ENCODE measurements at places on chromosomes 12 and 14. TPM values are rescaled to one million over a fixed set of nuclear protein-coding genes. Genes with fewer than 3 reads are reported as not detected.
A peak's percentile ranks its signal among the peaks of the same experiment; 100 is the strongest.

GRCh38 chr14:90582166-90582565 is 185.3 kb downstream of the CALM1 start:
- no peaks in the 10 kb centered on the region for H3K27me3 ChIP-seq
- no peak overlapping the region for H3K27ac ChIP-seq
- H3K4me1 ChIP-seq = no peaks in the 10 kb centered on the region

The PRIMA1 gene
- total RNA-seq = 0.47 TPM

- DNase-seq = peak; percentile 48
- no peak overlapping the region for H3K27ac ChIP-seq
- no peaks in the 10 kb centered on the region for H3K4me1 ChIP-seq
- H3K4me3 ChIP-seq = no peak overlapping the region
Measured at GRCh38 chr12:129049917-129050316, 196.6 kb downstream of the GLT1D1 start.

The HCAR1 gene
- 0.55 TPM for total RNA-seq

The RNASE7 gene
- not detected for total RNA-seq

DNA sequence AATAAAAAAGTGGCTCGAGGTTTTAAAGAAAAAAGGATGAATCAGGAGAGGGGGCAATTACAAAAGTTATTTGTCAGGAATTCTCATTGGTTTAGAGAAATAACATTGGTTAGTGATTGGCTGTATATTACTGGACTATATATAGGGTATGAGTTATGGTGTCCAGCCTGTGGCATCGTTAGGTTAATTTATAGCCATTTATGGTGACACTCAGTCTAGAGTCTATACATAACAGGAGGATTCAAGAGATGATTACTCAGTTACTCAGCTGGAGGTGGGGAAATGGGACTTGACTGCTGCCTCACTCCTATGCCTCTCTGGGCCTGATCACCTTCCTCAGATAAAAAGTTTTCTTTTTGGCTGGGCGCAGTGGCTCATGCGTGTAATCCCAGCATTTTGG is 25.6 kb upstream of the NFYB start:
- H3K4me1 ChIP-seq = no peaks in the 10 kb centered on the region
- no peak overlapping the region for H3K27ac ChIP-seq
- H3K4me3 ChIP-seq = no peak overlapping the region
- DNase-seq = no peak

All from left lung (tissue), 14 donors.